ENCODE measurements at places on chromosomes 4 and X. TPM values are rescaled to one million over a fixed set of nuclear protein-coding genes. Genes with fewer than 3 reads are reported as not detected.

Gene TNIP3
- total RNA-seq = 2.3 TPM

Gene FAM156A
- 23.3 TPM for total RNA-seq

Gene NAT8L
- total RNA-seq = 0.46 TPM

Gene RGN
- total RNA-seq = 15.4 TPM

Gene MAGEA4
- total RNA-seq = not detected

Gene CLDN34
- 0.55 TPM for total RNA-seq

DNA sequence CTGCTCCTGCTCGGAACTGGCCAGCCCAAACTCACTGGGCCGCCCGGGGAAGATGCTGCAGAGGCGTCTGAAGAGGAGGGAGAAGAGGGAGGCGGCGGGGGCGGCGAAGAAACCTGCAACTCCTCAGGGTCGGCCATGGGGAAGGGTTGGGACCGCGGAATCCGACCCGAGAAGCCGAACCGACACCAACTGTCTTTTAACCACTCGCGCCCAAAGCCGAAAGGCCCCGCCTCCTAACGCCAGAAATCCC is at the start of gene C4orf46:
TSS of gene C4orf46 (minus strand) at position 223 of the 250 bp plus-strand sequence. CDS start at position 137, 86 bp downstream.
- no peaks in the 10 kb centered on the region for H3K36me3 ChIP-seq
- no peak for DNase-seq
- peak within 1 kb of the TSS; percentile 69 for H3K4me3 ChIP-seq
- H3K4me1 ChIP-seq = peaks cover 12% of the 10 kb centered on the region

DNA sequence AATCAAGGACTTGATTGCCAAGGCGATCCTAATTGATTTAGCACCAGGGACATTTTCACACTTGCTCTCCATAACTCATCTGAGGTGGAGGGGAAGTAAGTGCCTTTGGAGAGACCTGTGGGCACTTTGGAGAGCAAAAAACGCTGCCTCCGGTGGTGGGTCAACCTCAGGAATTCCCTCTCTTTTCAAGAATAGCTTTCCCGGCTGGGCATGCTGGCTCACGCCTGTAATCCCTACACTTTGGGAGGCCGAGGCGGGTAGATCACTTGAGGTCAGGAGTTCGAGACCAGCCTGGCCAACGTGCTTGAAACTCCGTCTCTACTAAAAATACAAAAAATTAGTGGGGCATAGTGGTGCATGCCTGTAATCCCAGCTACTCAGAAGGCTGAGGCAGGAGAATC is 49.2 kb downstream of the PRPS1 start:
- no peaks in the 10 kb centered on the region for H3K27me3 ChIP-seq
- H3K4me3 ChIP-seq = peak overlapping the region; percentile 60
- H3K4me1 ChIP-seq = peaks cover 29% of the 10 kb centered on the region
- H3K27ac ChIP-seq = peak overlapping the region; percentile 98
- H3K36me3 ChIP-seq = no peaks in the 10 kb centered on the region

DNA sequence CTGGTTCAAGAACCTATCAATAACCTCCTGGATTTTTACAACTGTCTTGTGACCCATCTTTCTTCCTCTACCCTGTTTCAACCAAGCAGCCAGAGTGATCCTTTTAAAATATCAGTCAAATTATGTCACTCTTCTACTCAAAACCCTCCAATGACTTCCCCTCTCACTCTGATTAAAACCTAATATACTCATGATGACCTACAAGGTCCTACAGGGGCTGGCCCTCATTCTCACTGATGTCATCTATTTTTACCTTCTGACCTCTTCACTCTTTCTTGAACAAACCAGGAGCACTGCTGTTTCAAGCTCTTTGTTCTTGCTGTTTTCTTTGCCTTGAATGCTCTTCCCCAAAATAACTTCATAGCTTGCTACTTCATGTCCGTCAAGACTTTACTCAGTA is 48.5 kb downstream of the ARHGEF38 start:
- no peaks in the 10 kb centered on the region for H3K36me3 ChIP-seq
- no peaks in the 10 kb centered on the region for H3K27me3 ChIP-seq
- H3K4me1 ChIP-seq = peaks cover 4% of the 10 kb centered on the region
- H3K27ac ChIP-seq = no peak overlapping the region

Data from upper lobe of right lung (tissue), 1 donor.